Purkinje cell (primary cell): ENCODE measurements at places on chromosomes 5 and 9. TPM values are rescaled to one million over a fixed set of nuclear protein-coding genes. Genes with fewer than 3 reads are reported as not detected.

Gene RASGEF1C
- 0.97 TPM in 1 of 2 replicates, not detected in the other for polyA plus RNA-seq

Gene SPATA31C1
- not detected in 2 replicates for polyA plus RNA-seq

Gene HAUS6
- 5.0 and 5.3 TPM in 2 replicates for polyA plus RNA-seq

Gene CCL21
- not detected in 2 replicates for polyA plus RNA-seq

Gene VPS13A
- 18.5 and 21.4 TPM in 2 replicates for polyA plus RNA-seq

Gene IL4
- polyA plus RNA-seq = 0.71 TPM in 1 of 2 replicates, not detected in the other

Gene SPINK4
- not detected in 2 replicates for polyA plus RNA-seq

Gene PCDHA1
- 5.3 and 10.1 TPM in 2 replicates for polyA plus RNA-seq

Gene AHRR
- polyA plus RNA-seq = not detected in 2 replicates

Gene ARID3C
- polyA plus RNA-seq = not detected in 2 replicates

Gene MVB12B
- polyA plus RNA-seq = 0.62 and 1.1 TPM in 2 replicates

Gene CDH9
- 13.0 TPM in 1 of 2 replicates, not detected in the other for polyA plus RNA-seq

Gene ENTPD2
- not detected in 2 replicates for polyA plus RNA-seq

Gene SLC6A19
- not detected in 2 replicates for polyA plus RNA-seq
